ENCODE measurements at places on chromosomes 11 and 22.
A peak's percentile ranks its signal among the peaks of the same experiment; 100 is the strongest.

DNA sequence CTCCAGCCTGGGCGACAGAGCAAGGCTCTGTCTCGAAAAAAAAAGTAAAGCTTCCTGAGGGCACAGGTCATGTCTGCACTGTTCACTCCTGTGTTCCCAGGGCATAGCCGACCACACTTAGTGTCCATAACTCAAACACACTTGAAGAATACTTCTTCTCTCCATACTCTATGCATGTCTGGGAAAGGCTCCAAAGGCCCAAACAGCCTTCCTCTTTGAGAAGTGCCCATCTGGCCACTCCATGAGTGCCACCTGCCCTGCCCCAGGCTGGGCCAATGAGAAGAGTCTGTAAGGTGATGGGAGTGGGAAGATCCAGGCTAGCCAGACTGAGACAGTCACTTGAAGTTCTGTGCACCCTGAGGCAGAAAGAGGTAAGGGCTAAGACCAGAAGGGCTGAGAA, 24.7 kb downstream of the DGCR2 start:
- DNase-seq, result no peak

DNA sequence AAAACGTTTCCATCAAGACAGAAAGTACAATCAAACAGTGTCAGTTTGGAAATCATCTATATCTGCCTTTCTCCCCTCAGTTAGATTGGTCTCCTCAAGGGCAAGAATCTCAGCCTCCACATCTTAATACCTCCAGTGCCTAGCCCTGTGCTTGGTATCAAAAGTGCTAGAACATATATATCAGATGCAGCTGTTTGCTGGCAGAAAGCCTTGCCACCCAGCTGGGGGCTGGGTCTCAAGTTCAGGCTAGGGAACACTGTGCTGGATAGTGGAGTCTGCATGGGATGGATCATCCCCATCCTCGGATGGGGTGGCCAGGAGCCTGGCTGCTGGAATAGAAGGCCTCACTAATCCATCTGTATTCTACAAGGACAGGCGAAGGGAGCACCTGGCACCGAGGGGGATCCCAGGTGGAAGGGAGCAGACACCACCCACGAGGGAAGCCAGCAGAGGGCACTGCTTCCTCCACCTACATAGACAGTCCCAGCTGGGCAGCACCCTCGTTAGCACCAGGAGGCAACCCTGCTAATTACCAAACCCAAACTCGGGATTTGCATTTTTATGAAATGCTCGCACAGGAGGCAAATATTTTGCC, 602.2 kb downstream of the BUD13 start:
- no peak for DNase-seq

DNA sequence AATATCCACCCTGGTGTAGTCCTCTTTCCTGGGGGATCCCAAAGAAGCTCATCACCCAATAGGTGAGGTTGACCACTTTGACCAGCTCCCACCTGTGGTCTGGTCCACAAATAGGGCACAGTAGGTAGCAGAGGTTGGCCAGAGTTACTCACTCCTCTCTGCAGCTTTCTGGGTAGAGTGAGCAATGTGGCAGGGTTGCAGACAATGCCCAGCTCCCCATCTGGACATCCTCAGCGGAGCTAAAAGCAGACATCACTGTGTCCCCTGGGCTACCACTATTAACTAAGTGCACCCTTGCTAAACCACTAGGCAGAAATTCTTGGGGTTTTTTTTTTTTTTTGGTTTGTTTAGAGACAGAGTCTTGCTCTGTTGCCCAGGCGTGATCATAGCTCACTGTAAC, 48.4 kb upstream of the TP53I11 start:
- DNase-seq, result no peak

DNA sequence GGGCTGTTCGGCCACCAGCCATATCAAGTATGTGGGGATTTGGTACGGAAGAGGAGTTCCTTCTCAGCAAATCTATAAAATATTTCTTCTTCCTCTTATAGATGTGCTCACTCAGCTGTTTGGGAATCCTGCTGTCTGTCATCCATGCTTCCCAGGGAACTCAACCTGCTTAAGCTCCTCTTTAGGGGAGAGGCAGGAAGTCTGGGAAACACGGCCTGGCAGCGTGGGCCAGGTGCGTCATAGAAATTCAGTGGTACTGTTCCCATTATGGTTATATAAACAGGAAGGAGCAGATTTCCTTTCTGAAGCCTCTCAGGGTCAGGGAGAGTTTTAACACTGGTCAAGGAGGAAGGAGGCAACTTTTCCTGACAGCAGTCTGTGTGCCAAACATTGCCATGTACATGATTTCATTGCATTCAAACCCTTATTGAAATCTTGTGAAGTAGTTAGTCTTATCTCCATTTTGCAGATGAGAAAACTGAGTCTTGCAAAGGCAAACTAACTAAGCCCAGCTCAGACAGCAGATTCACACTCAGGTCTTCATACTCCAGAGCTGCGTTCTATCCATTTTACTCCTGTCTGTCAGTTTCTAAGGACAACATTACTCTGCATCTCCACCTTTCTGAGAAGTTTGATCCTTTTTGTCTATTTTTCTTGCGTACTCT, 35.4 kb upstream of the AMOTL1 start:
- peak; percentile 51 for DNase-seq

DNA sequence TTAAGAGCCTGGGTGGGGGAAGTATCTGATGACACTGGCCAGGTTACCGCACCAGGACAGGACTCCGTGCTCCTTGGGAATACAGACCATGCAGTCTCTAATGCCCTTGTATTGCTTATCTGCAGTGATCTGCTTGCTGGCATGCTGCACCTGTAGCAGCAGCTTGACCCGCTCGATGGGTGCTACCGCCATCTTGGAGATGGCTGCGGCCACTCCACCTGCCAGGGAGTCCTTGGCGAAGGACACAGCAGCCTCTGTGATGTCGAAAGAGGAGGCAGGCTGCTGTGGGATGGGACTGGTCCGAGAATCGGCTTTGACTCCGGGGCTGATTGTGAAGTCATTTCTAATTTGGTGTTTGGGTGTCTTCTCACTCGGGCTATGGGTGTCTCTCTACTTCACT, 3.1 kb downstream of the WBP2NL start:
- DNase-seq, result no peak

- no peak for DNase-seq
These were observed 21.3 kb downstream of the STX3 start for GRCh38 chr11:59776210-59777066.

DNA sequence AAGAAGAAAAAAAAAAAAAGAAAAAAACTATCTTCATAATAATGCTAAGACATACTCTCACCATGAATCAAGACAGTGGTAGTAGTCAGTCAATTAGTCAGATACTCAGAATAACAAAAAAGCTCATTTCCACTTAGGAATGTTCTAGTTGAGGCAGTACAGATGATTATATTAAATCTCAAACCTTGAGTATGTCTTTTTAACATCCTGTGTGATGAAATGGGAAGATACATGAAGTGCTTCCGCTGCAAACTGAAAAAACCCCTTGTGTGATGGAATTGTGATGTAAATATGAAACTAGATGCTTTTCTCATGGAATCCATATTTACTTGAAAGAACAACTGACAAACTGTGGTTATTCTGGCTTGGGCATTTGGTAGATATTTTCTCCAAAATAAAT, 13.7 kb downstream of the AMOTL1 start:
- DNase-seq, result no peak

DNA sequence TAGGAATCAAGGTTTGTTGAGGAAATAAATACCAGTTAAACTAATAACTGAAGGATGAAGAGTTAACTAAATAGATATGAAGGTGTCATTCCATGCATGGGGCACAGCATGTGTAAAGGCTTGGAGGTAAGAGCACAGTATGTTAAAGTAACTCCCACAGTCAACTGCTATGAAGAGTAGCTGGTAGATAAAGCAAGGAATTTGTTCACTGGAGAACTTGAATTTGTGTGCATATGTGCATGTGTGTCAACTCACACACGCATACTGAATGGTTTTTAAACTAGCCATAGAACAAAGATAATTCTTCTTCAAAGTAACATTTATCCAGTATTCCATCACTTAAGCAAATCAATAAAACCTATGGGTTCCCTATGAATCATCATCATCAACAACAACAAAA, 135.9 kb downstream of the FAM76B start:
- no peak for DNase-seq

GRCh38 chr11:122833846-122834464, 4.3 kb upstream of the CRTAM start:
- no peak for DNase-seq

GRCh38 chr11:18485913-18486528, 30.4 kb downstream of the LDHAL6A start:
- no peak for DNase-seq

DNA sequence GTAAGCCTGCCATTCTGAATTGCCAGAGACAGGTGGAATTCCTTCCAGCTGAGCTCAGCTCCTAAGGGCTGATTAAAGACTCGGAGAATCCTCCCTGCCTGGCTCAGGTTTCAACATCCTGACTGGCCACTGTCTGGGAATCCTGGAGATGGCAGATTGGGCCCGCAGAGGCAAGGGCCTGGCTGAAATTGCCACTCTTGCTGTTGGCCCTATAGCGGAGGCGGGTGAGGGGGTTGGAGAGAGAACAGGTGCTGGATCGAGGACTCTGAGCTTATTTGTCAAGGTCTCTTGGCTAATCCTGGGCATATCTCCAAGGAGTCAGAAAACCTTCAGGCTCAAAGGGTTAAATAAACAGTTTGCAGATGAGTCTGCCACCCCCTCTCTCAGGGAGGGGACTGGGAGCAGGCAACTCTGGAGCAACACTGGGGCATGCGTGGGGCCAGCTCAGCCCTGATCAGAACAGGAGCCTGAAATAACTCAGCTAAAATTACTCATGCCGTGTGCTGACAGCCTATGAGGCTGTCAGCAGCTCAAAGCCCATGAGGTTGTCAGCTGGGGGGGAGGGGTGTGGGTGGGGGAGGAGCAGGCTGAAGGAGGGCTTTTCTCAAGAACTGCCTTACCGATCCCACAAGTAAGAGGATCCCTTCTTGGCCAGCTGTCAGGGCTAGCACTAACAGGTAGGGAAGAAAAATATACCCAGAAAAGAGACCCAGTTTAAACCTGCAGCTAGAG, 14.7 kb upstream of the MFRP start:
- DNase-seq, result peak; percentile 63

- peak; percentile 69 for DNase-seq
These were observed 19.4 kb upstream of the MALAT1 start for GRCh38 chr11:65479184-65480145.

DNA sequence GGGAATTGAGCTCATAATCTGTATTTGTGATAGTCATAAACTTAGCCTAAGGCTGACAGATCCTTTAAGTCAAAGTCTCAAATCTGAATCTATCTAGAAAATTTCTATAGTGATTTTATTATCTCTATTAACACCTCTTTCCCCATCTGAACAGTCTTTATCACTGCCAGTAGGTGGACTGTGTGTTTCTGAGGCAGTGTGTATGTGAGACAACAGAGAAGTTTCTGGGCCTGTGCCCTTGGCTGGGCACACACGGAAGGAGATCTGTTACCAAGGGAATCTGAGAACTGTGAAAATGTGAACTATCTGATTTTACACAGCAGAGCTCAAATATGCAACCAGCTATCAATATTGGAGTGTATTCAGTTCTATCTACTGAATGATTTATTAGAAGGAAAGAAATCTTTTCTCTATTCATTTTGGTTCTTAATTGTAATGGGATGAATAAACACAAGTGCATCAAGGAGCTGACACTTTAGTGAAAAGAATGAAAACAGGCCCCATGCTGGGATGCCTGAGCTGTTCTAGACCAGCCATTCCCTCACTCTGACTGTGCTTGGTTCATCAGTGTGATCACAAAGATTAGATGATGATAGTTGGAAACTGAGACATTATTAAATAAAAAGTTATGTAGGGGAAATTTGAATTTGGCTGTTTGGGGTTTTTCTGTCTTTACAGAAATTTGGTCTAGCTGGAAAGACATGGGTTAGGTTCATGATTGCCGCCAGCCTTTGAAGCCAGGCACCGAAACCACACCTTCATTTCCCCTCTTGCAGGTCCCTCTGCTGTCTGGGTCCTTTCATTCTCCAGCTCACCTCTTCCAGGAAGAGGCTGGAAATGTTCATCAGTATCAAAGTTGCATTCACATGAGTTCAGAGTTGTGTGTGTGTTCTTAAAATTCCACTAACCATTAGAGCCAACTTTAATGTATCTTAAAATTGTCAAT, 68.1 kb downstream of the LIF start:
- DNase-seq, result no peak

DNA sequence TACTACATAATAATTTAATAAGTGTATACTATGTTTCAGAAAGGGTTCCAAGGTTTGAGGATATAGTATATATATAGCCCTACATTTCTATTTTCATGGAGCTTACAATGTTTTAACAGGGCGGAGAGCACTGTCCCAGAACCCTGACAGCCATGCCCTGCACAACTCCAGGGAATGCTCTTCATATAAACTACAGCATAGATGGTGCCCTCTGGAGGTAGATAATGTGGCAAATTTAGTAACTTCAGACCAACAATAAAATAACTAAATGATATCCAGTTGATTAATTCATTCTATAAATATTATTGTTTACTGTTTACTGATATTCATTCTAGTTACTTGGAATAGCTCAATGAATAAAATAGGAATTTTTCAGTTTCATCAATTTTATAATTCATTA, 693.7 kb upstream of the CCDC179 start:
- DNase-seq, result no peak

- no peak for DNase-seq
These were observed 11.8 kb downstream of the PTS start for GRCh38 chr11:112238041-112238440.

GRCh38 chr11:11313426-11313825, 39.6 kb downstream of the CSNK2A3 start:
- DNase-seq, result no peak

GRCh38 chr11:128593281-128593680, 5.9 kb upstream of the ETS1 start:
- DNase-seq, result no peak

GRCh38 chr11:47961383-47961782, 19.0 kb upstream of the PTPRJ start:
- no peak for DNase-seq

GRCh38 chr11:1153105-1153950, 4.4 kb upstream of the MUC5AC start:
- no peak for DNase-seq

DNA sequence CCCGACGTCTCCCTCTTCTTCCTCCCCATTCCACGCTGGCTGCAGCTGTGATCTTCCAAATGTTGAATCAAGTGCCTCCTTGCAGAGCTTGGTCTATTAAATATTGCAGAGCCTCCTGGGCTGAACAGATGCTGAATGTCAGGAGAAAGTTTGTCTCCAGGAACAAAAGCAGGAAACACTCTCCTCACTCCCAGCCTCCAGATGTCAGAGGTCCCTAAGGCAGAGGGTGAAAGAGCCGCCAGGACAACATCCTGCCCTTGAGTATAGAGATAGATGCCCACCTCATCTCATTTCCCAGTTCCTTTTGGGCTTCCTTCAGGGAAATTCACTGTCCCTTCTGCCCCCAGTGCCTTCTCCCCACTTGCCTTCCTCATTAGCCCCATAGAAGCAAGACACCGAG, 40.8 kb upstream of the IGSF9B start:
- no peak for DNase-seq

Measured in right hindlimb (tissue), 1 donor.